ENCODE measurements at places on chromosomes 6 and 20. TPM values are rescaled to one million over a fixed set of nuclear protein-coding genes. Genes with fewer than 3 reads are reported as not detected.

The FOXQ1 gene
- total RNA-seq, result 3.4 TPM

The SLC2A10 gene
- total RNA-seq, result 31.1 TPM

The TAP2 gene
- 10.2 TPM for total RNA-seq

The GABRR1 gene
- total RNA-seq, result 0.20 TPM

The SCAND1 gene
- 60.4 TPM for total RNA-seq

The VIP gene
- total RNA-seq, result 0.99 TPM

The STMND1 gene
- total RNA-seq, result 0.59 TPM

- peaks cover 80% of the 10 kb centered on the region for H3K4me1 ChIP-seq
- H3K27me3 ChIP-seq, result no peaks in the 10 kb centered on the region
- no peak for DNase-seq
- peaks cover 29% of the 10 kb centered on the region for H3K36me3 ChIP-seq
- no peak overlapping the region for H3K27ac ChIP-seq
- peak overlapping the region; percentile 26 for H3K4me3 ChIP-seq
Measured at GRCh38 chr20:25858495-25859425, 162.1 kb upstream of the ZNF337 start.

DNA sequence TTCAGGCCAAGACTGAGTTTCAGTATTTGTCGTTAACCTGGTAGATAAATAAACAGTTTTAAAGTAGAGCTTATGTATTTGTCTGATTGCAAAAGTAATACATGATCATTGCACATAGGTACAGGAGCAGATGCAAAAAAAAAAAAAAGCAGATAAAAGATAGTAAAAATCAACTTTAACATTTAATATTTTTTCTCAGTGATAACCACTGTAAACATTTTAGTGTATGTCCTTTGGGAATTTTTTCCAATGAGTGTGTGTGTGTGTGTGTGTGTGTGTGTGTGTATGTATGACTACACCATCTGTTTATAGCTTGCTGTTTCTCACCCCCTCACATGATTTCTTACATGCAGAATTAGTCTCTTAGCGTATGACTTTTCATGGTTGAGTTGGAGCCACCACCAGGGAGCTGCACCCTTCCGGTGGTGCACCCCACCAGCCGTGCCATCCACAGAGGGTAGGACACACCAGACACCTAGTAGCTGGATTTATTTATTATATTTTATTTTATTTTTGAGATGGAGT is 26.3 kb downstream of the WRNIP1 start:
- H3K27me3 ChIP-seq, result no peaks in the 10 kb centered on the region
- peaks cover 10% of the 10 kb centered on the region for H3K4me1 ChIP-seq
- no peak overlapping the region for H3K27ac ChIP-seq
- peak; percentile 55 for DNase-seq
- H3K36me3 ChIP-seq, result peaks cover 9% of the 10 kb centered on the region

- peak overlapping the region; percentile 91 for H3K27ac ChIP-seq
- H3K27me3 ChIP-seq, result peaks cover 2% of the 10 kb centered on the region
- H3K4me3 ChIP-seq, result peak overlapping the region; percentile 75
Measured at GRCh38 chr6:127515234-127515793, 3.8 kb downstream of the MTCL3 start.

- H3K4me1 ChIP-seq, result peaks cover 14% of the 10 kb centered on the region
- H3K36me3 ChIP-seq, result peaks cover 27% of the 10 kb centered on the region
- no peak for DNase-seq
- peak overlapping the region; percentile 11 for H3K27ac ChIP-seq
- H3K4me3 ChIP-seq, result no peak overlapping the region
Measured at GRCh38 chr6:73515204-73515655, 5.6 kb downstream of the EEF1A1 start.

- H3K4me1 ChIP-seq, result peaks cover 25% of the 10 kb centered on the region
- H3K4me3 ChIP-seq, result no peak overlapping the region
- H3K27me3 ChIP-seq, result no peaks in the 10 kb centered on the region
Measured at GRCh38 chr6:111789598-111789997, 83.7 kb downstream of the FYN start.

DNA sequence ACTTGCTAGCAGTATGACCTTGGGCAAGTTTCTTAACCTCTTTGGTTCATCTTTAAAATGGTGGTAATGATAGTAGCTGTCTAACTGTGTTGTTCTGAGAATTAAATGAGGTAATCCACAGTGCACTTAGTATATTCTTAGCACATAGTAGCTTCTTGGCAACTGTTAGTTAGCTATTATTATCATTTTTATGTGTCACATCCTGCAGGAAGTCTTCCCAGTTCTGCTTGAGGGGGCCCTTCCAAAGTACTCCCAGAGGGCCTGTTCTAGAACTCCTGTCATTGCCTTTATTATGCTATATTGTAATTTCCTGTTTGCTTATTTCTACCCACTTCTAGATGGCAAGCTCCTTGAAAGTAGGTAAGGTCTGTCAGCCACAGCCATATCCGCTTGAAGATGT is 30.6 kb downstream of the ANKS1A start:
- no peaks in the 10 kb centered on the region for H3K4me1 ChIP-seq
- no peak overlapping the region for H3K4me3 ChIP-seq
- H3K27ac ChIP-seq, result no peak overlapping the region
- H3K27me3 ChIP-seq, result no peaks in the 10 kb centered on the region

- no peak overlapping the region for H3K4me3 ChIP-seq
- no peak for DNase-seq
- H3K36me3 ChIP-seq, result no peaks in the 10 kb centered on the region
- H3K27me3 ChIP-seq, result no peaks in the 10 kb centered on the region
- H3K27ac ChIP-seq, result no peak overlapping the region
Measured at GRCh38 chr6:159979136-159979874, 10.4 kb downstream of the IGF2R start.

GRCh38 chr6:39657355-39658135 is 67.7 kb downstream of the KIF6 start:
- H3K36me3 ChIP-seq, result no peaks in the 10 kb centered on the region
- DNase-seq, result no peak
- no peak overlapping the region for H3K27ac ChIP-seq
- H3K4me3 ChIP-seq, result no peak overlapping the region
- H3K27me3 ChIP-seq, result no peaks in the 10 kb centered on the region

DNA sequence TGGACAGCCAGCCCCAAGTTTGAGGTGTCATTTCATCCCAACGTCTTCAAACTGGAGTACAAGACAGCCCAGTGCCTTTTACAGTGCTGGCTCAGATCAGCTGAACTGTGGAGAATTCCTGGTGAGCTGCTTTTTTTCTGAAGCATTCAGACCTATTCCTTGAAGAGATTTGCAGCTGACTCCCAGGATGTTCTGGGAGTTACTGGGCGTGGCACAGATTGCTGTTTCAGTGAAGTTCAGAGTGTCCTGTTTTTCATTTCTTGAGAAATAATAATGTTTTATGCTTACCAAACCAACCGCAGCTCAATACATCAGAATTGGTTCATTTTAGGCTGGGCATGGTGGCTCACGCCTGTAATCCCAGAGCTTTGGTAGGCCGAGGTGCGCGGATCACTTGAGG is 33.4 kb upstream of the SRPK1 start:
- no peaks in the 10 kb centered on the region for H3K36me3 ChIP-seq
- H3K27me3 ChIP-seq, result no peaks in the 10 kb centered on the region
- H3K27ac ChIP-seq, result no peak overlapping the region
- no peak for DNase-seq

DNA sequence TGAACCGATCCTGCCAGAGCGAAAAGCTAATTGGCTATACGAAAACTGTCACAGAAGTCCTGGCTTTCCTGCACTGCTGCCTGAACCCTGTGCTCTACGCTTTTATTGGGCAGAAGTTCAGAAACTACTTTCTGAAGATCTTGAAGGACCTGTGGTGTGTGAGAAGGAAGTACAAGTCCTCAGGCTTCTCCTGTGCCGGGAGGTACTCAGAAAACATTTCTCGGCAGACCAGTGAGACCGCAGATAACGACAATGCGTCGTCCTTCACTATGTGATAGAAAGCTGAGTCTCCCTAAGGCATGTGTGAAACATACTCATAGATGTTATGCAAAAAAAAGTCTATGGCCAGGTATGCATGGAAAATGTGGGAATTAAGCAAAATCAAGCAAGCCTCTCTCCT is 14.2 kb downstream of the CCR6 start:
- no peak overlapping the region for H3K27ac ChIP-seq
- no peak for DNase-seq
- H3K36me3 ChIP-seq, result no peaks in the 10 kb centered on the region

DNA sequence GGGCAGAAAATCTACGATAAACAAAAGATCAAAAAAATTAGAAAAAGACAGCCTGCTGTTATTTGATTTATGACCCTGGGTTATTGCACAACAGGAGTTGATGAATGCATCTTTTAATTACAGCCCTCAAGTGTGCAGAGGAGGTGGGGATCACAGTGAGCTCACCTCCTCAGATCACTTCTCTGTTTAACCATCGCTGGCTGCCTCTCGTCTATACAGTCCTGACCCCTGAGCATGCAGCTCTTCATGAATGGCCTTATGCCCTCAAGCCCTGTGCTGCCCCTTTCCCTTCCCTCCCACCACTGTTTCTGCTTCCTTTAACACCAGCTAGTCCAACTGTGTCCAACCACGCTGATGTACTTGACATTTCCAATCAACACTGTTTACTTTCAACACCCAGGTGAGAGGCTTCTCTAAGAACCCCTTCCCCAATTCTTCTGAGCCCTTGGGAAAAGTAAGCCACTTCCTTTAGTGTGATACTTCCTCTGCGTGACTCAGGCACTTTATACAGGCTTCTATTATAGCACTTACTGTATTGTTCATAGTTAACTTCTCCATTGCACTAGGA is 60.6 kb upstream of the RIPOR2 start:
- H3K4me3 ChIP-seq, result no peak overlapping the region
- DNase-seq, result no peak
- no peaks in the 10 kb centered on the region for H3K27me3 ChIP-seq
- H3K27ac ChIP-seq, result no peak overlapping the region
- H3K4me1 ChIP-seq, result no peaks in the 10 kb centered on the region

DNA sequence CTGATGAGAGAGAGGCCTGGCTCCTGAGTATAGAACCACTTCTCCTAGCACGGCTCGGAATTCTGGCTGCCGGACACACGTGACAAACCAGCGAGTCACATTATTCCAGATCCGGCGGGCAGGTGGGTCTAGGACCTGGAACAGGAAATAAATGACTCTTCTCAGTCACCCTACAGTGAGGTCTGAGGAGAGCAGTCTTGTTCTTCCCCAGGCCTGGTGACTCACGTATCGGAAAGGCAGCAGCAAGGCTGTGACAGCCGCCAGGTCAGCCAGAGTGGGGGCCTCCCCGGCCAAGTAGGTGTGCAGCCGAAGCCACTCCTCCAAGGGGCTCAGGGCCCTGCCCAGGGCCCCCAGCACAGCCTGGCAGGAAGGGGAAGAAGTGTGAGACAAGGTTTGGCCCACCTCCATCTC is 2.8 kb downstream of the VARS1 start:
- no peak for DNase-seq
- H3K27me3 ChIP-seq, result no peaks in the 10 kb centered on the region
- H3K27ac ChIP-seq, result no peak overlapping the region
- peaks cover 38% of the 10 kb centered on the region for H3K36me3 ChIP-seq
- peaks cover 24% of the 10 kb centered on the region for H3K4me1 ChIP-seq
- H3K4me3 ChIP-seq, result no peak overlapping the region

DNA sequence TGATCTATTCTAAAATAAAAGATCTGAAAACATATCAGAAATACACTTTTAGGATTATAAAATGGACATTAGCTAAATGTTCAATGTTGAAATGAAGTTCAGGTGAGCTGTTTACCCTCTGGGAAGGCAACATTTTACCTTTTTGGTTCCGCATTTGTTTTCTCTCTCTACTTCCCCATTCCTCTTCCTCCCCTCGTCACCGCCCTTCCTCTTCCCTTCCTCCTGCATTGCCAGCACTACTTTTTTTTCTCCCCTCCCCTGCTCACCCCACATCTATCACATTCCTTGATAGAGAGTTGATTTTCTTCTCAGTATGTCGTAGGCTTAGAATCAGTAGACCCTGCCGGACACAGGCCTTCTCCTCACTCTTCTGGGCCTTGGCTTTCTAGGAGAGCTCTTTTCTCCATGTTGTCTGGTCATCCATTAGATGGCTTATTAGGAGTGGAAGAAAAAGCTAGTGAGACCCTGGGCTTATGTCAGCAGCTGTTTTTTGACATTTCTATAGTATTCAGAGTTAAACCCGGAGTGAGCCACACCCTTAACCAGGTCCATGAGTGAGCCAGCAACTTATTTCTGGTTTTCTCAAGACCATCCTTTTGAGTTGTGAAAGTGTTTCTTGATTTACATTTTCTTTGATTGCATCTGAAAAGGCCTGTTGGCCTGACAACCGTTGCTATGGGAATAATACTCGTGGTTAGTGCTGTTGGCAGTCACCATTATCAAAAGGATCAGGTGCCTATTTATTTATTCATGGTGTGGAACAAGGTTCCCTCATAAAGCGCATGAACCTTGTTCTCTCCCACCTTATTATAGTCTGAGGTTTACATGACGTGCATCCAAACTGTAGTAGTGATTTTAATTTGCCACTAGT is 90.9 kb downstream of the DTD1 start:
- H3K36me3 ChIP-seq, result no peaks in the 10 kb centered on the region
- H3K4me1 ChIP-seq, result peaks cover 6% of the 10 kb centered on the region
- no peak overlapping the region for H3K4me3 ChIP-seq
- DNase-seq, result peak; percentile 85
- no peaks in the 10 kb centered on the region for H3K27me3 ChIP-seq

DNA sequence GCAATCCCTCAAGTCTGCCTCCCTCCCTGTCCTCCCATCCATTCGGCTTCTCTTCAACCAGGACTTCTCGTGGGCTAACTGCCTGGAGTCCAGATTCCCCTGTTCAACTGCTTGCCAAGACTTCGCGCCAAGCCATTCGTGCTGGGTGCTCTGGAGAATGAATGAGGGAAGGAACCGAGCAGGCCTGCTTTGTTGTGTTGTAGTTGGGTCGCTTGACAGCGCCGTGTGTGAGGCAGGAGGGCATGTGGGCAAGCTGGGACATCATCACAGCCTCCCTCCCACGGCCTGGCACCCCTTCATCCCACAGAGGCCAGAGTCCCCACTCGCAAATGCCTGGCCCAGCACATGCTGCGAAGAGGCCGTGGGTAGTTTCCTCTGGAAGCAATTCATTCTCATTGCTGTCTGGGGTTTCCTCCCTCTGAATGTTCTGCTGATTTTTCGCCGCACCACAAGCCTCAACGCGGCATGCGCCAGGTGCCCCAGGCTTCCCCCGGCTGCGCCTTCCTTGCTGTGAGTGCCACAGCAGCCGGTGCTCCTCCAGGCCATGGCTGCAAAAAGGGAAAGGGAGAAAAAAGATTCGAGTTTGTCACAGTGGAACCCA is 336.0 kb downstream of the QKI start:
- no peaks in the 10 kb centered on the region for H3K27me3 ChIP-seq
- no peak for DNase-seq
- no peak overlapping the region for H3K27ac ChIP-seq
- H3K4me1 ChIP-seq, result peaks cover 30% of the 10 kb centered on the region
- no peak overlapping the region for H3K4me3 ChIP-seq
- no peaks in the 10 kb centered on the region for H3K36me3 ChIP-seq

DNA sequence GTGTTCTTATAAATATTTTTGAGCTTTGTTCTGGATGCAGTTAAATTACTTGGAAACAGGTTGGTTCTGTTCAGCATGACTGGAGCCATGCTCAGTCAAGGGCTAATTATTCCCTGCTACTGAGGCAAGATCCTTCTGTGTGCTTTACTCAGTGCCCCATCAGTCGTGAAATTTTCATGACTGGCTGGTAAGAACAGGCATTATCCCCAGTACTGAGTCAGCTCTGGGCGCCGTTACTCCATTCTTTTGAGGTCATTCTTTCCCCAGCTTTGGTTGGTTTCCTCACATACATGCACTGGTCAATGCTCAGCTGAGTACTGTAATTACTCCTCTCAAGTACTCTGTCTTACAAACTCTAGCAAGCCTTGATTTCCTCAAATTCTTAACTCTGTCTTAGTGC is 71.3 kb downstream of the CDKAL1 start:
- no peaks in the 10 kb centered on the region for H3K36me3 ChIP-seq
- H3K4me1 ChIP-seq, result no peaks in the 10 kb centered on the region
- no peaks in the 10 kb centered on the region for H3K27me3 ChIP-seq
- DNase-seq, result no peak
- no peak overlapping the region for H3K4me3 ChIP-seq

Measured in spinal cord (tissue), 10 donors.